ENCODE measurements at places on chromosomes 5 and 9. TPM values are rescaled to one million over a fixed set of nuclear protein-coding genes. Genes with fewer than 3 reads are reported as not detected.
A peak's percentile ranks its signal among the peaks of the same experiment; 100 is the strongest.

- no peak for DNase-seq
These were observed 11.1 kb downstream of the CCNG1 start for GRCh38 chr5:163448491-163448890.

- DNase-seq: no peak
These were observed 66.1 kb downstream of the RPS23 start for GRCh38 chr5:82211855-82212572.

DNA sequence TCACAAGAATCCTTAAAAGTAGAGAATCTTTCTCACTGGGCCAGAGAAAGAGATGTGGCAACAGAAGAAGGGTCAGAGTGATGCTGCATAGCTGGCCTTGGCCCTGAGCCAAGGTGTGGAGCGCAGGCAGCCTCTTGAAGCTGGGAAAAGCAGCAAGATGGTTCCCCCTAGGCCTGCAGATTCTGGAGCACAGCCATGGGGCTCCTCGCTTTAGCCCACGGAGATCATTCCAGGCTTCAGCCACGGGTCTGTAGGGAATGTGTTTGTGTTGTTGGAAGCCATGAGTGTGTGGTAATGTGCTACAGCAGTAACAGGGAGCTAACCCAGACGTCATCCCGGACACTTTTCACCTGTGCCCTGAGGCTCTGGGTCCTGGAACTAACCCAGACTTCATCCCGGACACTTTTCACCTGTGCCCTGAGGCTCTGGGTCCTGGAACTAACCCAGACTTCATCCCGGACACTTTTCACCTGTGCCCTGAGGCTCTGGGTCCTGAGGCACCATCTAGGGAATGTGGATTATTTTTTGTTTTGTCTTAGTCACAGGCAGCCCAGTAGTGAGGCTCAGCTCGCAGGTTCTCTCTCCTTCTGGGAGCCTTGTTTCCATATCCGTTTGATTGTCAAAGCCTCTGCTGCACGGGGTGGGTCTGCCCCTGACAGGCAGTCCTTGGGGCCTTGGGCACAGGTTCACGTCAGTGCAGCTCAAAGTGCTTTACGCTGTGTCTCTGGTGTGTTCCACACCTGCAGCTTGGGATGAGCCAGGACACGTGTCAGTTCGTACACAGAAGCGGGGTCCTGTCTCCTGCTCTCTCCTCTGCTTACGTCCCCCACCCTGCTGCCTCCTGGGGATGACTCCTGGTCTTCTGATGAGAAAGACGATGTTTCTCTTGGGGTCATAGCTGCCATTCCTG, 56.3 kb upstream of the EXOC3 start:
- DNase-seq: peak; percentile 18

DNA sequence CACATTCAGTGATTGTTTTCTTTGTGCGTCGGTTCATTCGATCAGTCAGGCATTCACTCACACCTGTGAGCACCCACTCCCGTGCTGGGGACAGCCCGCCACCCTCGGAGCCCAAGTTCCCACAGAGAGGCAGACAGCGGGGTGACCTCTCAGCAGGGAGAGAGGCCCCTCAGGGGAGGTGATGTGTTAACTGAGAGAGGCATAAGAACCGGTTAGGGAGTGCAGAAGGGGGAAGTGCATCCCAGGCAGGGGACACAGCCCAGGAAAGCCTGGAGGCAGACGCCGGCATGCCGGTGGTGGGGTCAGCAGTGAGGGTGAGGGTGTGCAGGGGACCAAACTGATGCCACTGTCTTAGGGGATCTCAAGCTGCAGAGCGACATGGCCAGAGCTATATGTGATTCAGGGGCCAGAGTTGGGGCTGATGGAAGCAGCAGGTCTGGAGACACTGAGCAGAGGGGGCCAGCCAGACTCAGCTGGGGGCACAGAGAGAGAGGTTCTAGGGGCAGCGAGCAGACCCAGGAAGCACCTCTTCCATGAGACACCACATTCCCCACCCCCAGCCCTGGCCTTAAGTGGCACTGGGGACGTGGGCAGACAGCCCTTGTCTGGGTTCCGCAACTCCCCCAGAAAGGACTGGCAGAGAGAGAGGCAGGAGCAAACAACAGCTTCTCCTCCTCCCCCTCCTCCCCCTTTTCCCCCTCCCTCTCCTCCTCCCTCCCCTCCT, 35.9 kb downstream of the HK3 start:
- no peak for DNase-seq

DNA sequence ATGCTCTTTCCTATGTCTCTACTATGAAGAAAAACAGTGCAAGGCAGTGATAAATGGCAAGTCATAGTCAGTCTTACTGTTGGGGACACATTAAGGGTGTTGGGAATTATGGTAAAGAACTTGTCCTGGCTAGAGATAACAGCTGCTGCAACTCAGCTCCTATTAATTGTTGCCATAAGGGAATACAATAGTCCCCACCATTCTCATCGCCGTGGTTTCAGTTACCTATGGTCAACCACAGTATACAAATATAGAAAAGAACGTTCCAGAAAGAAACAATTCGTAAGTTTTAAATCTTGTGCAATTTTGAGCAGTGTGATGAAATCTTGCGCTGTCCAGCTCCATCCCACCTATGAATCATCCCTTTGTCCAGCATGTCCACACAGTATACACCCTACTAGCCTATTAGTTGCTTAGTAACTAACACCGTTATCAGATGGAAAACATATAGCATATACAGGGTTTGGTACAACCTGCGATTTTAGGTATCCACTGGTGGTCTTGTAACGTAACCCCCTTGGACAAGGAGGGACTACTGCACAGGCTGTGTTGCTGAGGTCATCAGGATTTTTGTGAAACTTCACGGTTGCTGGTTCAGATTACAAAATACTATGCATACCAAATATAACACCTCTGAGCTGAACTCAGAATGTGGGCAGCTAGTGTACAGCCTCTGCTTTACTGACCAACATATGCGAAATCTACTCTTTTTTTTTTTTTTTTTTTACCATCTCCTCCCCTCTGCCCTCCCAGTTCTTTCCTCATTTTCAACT, 53.5 kb downstream of the ZFR start:
- DNase-seq: no peak

DNA sequence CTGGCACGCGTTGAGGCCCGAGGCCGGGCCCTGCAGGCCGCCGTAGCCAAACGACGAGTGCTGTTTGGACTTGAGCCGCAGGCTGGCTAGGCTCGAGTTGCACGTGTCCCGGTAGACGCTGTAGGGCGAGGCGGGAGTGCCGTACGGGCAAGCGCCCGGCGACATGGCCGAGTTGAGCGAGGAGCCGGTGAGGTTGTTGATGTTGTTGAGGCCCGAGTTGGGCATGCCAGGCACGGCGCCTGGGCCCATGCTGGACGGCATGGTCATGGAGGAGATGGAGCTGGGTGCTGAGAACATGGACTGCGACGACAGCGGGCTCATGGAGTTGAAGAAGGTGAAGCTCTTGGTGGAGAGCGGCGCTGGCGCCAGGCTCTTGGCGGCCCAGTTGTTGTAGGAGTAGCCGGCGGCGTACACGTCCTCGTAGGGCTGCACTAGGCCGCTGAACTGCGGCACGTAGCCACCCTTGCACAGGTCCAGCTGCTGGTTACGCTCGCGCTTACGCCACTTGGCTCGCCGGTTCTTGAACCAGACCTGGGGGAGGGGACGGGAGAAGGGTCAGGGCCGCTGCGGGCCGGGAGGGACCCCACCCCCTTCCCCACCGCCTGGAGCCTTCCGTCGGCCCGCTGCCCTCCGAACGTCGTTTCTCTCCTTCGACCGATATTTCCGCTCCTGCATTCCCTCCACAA, 5.1 kb downstream of the PITX1 start:
- DNase-seq: no peak

- DNase-seq: no peak
These were observed 126.5 kb upstream of the ABCA1 start for GRCh38 chr9:105054491-105054890.

C9orf43 gene
- 1.6 TPM for total RNA-seq

PRRX2 gene
- 9.9 TPM for total RNA-seq

PCDHB11 gene
- 4.6 TPM for total RNA-seq

PTGDS gene
- 46.7 TPM for total RNA-seq
